ENCODE measurements at places on chromosomes 7 and 10. TPM values are rescaled to one million over a fixed set of nuclear protein-coding genes. Genes with fewer than 3 reads are reported as not detected.

DNA sequence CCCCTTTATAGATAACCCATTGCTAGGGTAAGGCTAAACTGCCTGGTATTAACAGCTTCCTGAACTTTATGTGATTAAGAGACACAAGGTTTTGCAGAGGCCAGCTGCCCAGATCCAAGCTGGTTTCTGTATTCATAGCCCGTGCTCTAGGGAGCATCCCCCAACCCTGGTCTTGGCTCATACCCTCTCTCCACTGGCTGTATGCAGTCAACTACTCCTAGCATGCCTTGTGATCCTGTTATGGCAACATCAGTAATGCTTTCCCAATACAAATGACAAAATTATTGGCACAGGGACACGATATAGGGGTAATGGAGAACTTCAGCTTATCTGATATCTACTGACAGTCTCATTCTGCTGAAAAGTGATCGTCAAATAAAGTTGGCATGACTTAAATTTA is 202.8 kb upstream of the MKLN1 start:
- DNase-seq = no peak

DNA sequence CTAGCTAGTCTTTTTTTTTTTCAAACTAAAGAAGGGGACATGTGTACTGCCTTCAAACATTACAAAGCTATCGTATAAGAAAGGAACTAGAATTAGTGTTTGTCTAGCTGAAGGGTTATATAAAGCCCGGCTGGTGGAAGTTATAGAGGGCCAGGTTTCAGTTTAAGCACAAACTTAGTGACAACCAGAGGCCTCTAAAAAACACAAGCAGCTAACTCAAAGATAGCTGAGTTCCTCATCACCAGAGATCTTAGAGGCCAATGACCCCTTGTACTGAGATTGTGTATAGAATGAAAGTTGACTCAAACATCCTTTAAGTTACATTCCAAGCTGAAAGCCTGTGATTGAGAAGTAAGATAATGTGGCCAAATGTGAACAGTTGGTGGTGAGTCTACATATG is 28.1 kb upstream of the SGMS1 start:
- DNase-seq = no peak

GRCh38 chr10:47262606-47263533 is 37.1 kb upstream of the GDF10 start:
- no peak for DNase-seq

- DNase-seq = no peak
These were observed 49.4 kb downstream of the DNAJC1 start for GRCh38 chr10:21954132-21954531.

The C10orf95 gene
- 2.3 TPM for polyA plus RNA-seq

DNA sequence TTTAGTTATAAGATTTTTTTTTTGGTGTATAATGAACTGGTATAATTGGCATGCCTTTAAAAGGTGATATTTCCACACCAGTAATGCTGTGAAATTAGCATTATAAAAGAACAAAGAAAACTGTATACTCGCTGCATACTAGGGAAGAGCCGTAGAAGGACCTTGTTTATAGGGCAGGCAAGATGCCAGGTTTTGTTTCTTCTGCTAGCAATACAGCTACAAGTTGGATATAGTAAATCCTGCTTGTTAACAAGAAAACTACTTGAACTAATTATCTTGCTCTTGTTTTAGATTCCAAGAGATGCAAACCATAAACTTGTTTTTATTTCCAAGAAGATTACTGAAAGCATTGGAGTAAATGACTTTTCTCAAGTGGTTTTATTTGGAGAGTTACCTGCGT is 1.9 kb downstream of the DNAH11 start:
- no peak for DNase-seq

The LBX1 gene
- not detected for polyA plus RNA-seq

The PRSS1 gene
- polyA plus RNA-seq = not detected

The HABP2 gene
- 0.58 TPM for polyA plus RNA-seq

DNA sequence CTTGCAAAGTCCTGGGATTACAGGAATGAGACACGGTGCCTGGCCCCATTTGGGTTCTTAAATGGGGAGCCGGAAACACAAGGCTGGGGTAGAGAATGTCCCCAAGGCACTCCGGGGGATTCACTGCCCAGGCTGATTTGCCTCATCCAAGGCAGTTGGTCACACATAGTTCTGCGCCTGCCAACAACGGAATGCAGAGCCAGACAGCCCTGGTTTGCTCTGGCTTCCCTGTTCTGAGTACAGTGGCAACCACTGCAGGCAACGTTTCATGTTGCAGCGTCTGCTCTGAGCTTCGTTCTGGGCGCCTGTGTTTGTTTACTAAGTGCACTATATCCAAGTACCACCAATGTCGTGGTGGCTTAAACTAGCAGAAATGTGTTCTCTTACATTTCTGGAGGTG is 61.7 kb upstream of the C1QL3 start:
- no peak for DNase-seq

- DNase-seq = no peak
These were observed 23.4 kb downstream of the ENTPD7 start for GRCh38 chr10:99682752-99683151.

DNA sequence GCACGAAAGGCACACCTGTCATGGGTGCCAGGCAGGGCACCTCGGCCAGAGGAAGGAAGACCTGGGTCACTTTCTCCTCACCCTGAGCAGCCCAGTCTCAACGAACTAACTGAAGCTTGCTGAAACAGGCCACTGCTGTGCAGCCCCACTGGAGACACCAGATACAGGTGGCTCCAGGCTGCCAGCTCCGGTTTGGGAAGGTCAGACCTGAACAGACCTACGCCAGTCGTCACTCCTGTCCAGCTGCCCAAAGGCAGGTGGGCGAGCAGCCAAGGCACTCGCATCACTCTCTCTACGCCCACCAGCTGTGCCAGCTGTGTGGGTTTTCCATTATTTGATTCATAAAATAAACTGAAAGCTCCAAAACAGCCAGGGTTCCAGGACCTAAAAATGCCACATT is 256.1 kb downstream of the ZMYND11 start:
- no peak for DNase-seq

DNA sequence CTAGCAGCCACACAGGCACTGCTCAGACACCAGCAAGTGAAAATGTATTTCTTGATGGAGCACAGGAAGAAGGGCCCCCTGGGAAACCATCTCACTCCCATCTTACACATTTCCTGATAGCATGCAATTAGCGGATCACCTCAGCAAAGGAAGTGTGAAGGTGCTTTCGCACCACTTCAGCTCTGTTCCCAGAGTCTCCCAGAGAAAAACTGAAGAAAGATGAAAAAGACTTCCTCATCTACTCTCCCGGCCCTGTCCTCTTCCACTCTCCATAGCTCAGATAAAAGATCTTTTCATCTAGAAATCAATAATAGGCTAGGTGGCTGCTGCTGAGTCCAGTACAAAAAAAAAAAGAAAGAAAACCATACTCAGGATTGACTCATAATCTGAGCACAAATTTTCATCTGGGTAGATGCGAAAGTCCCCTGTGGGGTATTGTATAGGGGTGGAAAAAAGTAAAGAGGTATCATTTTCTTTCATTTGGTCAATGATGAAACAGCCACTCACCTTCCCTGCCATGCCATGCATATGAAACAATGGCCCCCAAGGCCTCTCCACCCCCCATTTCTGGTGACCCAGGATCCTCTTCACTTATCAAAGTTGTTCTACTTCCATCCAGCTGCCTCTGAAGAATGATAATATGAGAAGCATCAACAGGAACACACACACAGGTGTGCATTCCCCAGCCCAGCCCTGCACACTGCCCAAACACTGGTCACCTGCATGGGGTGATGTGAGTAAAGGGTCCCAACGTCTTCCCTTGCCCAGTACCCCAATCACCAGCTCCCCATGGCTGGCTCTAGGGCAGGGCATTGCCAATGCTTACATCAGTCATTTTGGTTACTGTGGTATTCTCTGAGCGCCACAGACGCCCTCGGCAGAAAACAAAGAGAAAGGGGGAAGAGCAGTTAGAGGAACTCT is 48.8 kb upstream of the DGKI start:
- no peak for DNase-seq

DNA sequence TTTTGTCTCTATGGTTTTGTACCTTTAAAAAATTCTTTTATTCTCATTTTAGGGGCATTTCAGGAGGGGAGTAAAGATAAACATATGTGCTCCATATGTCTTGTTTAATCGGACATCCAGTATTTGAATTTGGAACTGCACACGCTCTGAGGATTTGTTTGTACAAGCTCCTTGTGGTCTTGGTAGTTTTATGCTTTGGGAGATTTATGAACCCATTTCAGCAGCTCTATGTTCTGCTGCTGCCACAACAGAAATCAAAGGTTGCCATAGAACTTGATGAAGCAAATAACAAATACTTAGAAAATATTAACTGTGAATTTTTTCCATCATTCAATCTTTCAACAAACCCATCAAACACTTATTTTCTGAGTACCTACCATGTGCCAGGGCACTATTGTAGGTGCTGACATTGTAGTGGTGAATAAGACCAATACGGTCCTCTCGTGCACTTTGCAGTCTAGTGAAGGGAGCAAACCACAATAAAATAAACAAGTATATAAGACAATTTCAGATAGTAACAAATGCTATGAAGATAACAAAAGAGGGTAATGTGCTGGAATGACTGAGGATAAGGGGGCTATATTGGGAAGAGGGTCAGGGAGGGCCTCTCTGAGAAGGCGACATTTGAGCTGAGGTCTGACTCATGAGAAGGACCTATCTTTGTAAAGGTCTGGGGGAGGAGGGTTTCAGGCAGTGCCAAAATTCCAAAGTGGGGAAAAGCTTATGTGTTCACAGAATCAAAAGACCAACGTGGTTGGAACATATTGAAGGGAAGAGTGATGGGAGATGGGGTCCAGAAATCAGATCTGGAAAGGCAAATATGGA is 30.4 kb downstream of the MYPN start:
- DNase-seq = no peak

The ZNF467 gene
- 35.6 TPM for polyA plus RNA-seq

- no peak for DNase-seq
These were observed 9.1 kb downstream of the RASSF4 start for GRCh38 chr10:44968500-44969400.

The TDRD1 gene
- 0.06 TPM for polyA plus RNA-seq

DNA sequence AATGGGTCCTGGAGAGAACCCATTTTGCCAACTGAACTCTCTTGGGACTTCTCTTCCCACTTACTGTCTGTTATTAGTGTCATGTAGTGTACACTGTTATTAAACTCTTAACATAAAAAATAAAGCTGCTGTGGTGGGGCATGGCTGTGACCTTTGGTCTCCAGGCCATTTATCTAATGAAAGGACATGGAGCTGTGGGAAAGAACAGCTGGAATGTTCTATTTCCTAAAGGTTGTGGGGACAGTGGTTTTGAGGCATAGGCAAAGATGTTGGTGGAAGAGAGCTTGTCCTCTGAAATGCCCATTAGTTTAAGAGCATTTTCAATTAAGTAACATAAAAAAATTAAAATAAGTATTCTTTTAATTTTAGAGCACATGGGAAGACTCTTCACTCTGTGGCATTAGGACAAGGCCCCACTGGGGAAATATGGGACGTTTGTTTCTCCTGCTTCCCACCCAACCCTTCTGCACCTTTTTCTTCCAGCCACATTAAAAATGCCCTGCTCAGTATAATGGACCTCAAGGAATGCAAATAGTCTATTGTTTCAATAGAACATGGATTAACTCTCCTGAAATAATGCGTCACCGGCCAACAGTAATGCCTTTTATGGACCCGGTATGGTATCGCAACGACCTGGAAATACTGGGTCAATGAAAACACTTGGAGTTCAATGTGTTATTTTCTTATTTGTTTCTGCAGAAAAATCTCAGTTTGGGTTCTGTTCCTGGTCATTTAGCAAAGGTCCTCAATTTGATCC is 149.6 kb downstream of the BUB3 start:
- no peak for DNase-seq

The GBX1 gene
- not detected for polyA plus RNA-seq

- no peak for DNase-seq
These were observed 14.9 kb upstream of the COL13A1 start for GRCh38 chr10:69786791-69787190.

- peak; percentile 43 for DNase-seq
These were observed 36.6 kb downstream of the ATRNL1 start for GRCh38 chr10:115129752-115130151.

The CPED1 gene
- 43.9 TPM for polyA plus RNA-seq
